Stimulated activated CD4-positive, alpha-beta T cell treated with anti-CD3 and anti-CD28 coated beads, Interleukin-15, amount 100 ng/mL, for 24 hours (primary cell): ENCODE measurements at places on chromosomes 13 and 19.

DNA sequence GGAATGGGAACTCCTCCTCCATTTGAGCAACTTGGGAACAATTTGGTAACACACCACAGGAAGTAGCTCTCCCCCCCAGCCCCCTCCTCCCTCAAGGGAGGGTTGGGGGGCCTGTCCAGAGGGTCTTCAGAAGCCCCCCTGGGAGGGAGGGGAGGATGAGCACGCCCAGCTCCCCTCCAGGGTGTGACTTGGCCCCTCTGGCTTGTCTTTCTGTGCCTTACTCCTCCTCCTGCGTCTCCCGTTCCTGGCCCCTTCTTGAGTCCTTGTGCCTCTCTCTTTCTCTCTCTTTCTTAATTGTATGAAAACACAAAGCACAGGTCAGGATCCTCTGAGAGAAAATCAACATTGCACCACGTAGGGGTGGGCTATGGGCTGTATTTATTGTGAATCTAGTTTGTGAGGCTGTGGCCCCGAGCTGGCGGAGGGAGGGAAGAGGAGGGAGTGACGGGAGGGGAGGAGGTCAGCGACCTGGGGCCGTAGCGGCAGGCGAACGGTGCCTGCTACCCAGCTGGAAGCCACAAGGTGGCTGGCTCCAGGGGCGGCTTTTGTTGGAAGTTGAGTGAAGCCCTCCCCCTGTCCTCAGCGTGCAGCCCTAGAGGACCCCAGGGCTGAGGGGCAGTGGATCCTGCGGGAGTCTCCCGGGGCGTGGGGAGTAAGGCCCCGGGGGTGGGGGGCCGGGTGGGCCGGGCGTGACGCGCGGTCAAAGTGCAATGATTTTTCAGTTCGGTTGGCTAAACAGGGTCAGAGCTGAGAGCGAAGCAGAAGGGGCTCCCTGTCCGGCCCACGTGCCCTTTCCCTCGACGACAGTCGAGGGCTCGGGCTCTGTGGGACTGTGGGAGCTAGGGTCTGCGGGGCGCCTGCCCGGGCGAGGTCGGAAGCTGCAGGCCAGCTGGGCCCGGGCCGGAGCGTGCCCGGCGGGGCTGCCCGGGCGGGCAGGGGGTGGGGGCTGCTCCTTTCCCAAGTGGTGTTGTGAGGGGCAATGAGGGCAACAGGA is 6.4 kb downstream of the LYL1 start:
- no peak for DNase-seq

- DNase-seq = no peak
Measured at GRCh38 chr13:111480503-111480902, 160.1 kb downstream of the TEX29 start.

DNA sequence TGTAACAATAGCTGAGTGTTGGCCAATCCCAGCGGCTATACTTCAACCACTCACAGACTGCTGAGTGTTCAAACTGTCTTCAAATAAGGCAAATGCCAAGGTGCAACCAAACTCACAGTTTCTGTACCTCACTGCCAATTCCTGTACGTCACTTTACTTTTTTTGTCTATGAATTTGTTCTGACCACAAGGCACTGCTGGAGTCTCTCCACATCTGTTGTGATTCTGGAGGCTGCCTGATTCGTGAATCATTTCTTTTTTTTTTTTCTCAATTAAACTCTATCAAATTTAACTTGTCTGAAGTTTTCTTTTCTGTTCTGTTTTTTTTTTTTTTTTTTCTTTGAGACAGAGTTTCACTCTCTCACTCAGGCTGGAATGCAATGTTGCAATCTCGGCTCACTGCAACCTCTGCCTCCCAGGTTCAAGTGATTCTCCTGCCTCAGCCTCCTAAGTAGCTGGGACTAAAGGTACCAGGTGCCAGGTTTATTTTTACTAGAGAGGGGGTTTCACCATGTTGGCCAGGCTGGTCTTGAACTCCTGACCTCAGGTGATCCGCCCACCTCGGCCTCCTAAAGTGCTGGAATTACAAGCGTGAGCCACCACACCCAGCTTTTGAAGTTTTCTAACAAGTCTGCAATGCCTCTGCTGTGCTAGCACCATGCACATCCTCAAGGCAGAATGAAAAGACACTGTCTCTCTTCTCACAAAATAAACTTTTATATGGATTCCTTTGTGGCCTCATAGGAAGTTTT is 401.7 kb downstream of the IRS2 start:
- no peak for DNase-seq

- DNase-seq = no peak
Measured at GRCh38 chr19:31146546-31147183, 202.6 kb downstream of the TSHZ3 start.

- no peak for DNase-seq
Measured at GRCh38 chr13:90933097-90933826, 414.2 kb upstream of the MIR17HG start.

GRCh38 chr13:93477238-93477637 is 250.6 kb downstream of the GPC6 start:
- DNase-seq = no peak

DNA sequence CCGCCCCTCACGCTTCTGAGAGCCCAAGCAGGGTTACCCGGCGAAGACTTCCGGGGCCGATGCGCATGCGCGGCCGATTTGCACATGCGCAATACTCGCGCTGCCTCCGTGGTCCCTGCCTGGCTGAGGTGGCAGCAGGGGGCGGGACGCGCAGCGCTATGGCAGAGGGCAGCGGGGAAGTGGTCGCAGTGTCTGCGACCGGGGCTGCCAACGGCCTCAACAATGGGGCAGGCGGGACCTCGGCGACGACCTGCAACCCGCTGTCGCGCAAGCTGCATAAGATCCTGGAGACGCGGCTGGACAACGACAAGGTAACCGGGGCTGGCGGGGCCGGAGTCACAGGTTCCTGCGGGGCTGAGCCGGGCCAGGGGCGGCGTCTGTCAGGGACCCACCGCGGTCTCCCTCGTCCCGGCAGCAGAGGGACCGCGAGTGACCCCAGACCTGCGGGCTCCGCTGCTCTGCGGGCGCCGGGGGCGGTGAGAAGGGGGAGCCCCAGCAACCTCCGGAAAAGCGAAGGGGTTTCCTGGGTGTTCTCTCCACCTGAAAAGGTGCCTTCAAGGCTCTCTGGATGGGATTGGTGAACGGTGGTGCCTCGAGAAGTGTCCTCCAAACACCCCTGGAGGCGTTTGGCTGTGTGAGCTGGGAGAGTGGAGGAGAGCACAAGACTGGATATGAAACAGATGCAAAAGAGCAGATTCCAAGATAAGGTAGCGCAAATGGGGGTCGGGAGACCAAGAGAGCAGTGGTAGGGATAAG is at the start of gene COG6:
Gene COG6, plus strand, starts transcription at position 94 of the 756 bp plus-strand sequence. Its CDS starts 65 bp downstream, at position 159.
- DNase-seq = peak; percentile 93

DNA sequence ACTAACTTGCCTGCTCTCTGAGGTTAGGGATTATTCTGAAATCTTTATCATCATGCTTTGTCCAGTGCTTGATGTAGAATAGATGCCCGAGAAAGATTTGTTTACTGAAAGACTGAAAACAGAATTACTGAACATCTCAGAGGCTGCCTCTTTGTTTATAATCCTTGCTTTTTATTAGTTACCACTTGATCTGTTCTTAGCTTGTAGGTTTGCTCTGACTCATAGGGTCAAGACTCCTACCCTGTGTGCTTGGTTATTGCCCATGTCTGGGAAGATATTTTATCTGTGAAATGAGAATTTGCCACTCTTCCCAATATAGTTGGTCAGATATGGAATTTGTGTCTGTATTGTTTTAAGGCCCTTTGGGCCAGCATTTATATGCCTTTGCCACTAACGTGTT is 675.3 kb downstream of the DIAPH3 start:
- no peak for DNase-seq

GRCh38 chr19:18696023-18696422 is 12.5 kb downstream of the CRTC1 start:
- DNase-seq = no peak

GRCh38 chr13:47372751-47373150 is 475.9 kb upstream of the HTR2A start:
- DNase-seq = no peak

- no peak for DNase-seq
Measured at GRCh38 chr13:93080587-93080986, 146.0 kb upstream of the GPC6 start.

DNA sequence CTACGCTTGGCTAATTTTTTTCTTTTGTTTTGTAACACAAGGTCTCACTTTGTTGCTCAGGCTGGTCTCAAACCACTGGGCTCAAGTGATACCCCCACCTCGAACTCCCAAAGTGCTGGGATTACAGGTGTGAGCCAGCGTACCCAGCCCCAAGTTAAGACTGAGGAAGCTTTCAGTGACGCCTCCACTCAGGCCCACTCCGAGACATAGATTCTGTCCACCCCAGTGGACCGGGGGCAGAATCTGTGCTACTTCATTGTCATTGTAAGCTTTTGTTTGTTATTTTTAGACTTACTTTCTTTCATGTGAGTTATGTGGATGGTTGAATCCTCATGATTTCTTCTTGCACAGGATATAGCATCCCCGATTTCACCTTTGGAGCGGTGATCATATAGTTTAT is 156.9 kb upstream of the TSHZ3 start:
- no peak for DNase-seq

DNA sequence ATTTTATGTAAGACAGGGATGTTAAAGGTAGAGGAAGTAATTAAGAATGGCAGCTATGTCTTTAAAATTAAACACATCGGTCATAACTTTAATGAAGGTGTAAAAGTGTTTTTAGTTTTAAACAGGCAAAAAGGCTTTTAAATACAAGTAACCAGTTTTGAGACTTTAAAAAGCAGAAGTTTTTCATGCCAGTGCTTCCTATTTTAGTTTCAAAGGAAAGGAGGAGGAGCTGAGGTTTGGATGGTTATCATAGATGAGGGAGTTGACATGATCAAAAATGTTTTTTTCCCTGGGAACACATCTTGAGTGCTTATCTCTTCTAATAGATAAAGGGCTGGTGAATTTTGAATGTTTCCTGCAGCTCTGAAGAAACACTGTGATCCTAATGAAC is 42.9 kb downstream of the LRCH1 start:
- DNase-seq = no peak
